C1 segment of cervical spinal cord (tissue), 14 donors: ENCODE measurements at places on chromosomes 11 and 22.

GRCh38 chr11:13338019-13338426 lies 60.4 kb downstream of the BMAL1 start:
- DNase-seq: no peak

DNA sequence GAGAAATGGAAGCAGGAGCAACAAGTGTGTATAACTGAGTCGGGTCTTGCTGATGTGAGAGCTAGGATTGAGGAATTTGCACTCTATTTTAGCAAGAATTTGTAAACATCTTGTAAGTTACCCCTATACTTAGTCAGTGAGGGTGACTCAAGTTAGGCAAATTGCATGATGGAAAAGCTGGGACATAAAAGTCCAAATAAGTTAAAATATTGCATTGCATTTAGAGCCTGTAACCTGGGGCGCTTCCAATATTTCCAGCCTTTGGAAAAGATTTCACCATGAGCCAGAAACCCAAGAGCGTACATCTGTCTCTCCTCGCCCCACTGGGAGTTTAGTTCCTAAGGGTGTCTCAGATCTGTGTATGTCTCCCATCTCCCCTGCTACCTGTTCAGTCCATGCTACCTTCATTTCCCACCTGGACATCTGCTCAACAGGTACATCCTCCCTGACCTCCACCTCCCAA lies 37.0 kb upstream of the ACCSL start:
- DNase-seq: no peak

DNA sequence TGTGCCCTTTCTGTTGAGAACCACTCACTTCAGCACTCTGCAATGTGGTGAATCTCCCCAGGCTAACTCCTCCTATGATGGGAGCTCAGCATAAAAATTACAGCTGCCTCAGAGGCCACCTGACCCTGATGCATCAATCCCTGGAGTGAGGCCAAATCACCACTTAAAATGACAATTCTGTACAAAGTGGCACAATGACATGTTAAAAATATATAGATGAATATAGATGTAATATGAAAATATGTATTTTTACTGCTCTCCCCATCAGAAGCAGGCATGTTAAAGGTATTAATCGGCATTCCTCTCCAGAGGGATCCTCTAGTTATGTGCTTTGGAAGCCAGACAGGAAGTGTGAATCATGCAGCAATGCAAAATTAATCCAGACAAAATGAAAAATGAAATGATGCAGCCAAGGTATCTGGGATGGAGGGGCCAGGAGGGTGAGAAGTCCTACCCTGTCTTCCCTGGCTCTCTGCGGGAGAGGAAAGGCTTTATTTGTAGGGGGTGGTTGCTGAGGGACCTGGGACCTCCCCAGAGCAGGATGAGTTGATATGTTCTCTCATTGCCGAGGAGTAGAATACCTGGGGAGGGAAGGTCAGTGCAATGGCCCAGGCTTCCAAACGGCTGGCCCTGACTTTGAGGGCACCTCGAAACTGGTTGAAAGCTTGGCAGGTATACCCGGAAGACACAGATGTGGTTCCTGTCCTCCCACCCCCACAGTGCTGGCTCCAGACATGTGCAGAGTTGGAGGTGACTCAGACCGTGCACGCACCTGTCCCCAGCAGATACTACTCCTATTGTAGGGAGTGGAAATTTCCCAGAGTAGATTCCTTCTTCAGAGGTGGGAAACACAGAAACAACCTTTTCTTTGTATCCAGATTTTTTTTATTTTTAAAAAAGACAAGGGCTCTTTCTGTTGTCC lies 347.9 kb upstream of the NCAM1 start:
- no peak for DNase-seq

DNA sequence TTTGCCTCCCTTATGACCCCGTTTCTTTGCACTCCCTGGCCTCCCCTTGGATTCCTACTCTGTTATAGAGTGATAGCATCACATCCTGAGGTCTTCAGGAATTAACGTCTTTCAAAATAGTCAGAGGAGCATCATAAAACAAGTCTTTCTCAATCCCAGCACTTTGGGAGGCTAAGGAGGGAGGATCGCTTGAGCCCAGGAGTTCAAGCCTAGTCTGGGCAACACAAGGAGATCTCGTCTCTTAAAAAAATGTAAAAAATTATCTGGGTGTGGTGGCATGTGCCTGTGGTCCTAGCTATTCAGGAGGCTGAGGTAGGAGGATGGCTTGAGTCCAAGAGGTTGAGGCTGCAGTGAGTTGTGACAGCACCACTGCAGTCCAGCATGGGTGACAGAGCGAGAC lies 68.7 kb upstream of the AMPD3 start:
- DNase-seq: no peak

DNA sequence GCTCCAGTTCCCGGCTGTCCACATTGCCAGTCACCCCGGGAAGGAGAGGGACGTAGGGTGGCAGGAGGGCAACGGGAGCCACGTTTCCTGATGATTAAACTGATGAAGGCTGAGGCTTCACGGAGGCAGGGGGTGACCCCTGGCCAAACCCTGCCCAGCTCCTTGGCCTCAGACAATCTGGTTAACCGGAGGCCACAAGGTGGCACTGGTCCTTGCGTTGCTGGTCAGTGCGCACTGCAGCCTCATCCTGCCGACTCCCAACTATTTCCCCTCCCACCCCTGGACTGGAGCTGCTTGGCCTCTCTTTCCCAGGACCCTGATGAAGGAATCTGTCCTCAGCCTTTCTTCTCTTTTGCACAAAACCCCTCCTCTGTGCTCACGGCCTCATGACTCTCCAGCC lies 75.3 kb downstream of the PDE2A start:
- no peak for DNase-seq

- no peak for DNase-seq
Observed at GRCh38 chr11:64036087-64037026, 626 bp downstream of the FLRT1 start.
